ENCODE measurements at places on chromosomes 3 and 15.

GRCh38 chr15:100771746-100772145, 107.9 kb upstream of the ALDH1A3 start:
- DNase-seq: peak; percentile 59

- DNase-seq: no peak
Observed at GRCh38 chr15:50968353-50968752, 59.9 kb downstream of the AP4E1 start.

GRCh38 chr3:127088511-127089351, 104.2 kb upstream of the PRR23E start:
- no peak for DNase-seq

DNA sequence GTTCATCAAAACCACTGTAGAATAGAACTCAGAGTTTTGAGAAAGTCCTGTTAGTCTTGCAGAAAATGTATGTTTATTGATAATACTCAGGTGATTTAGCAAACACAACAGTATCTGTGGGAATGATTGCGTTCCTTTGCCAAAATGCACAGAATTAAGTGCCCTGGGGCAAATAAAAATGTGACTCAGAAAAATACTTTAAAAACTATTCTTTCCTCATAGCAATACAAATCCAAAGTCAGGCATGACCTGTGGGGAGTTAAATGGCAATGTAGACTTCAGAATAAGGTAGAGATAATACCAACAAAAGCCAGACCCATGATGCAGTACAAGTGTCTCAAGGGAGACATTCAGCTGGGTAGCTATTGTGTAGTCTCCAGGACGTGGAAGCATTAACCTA, 72.3 kb upstream of the SNTN start:
- DNase-seq: no peak

DNA sequence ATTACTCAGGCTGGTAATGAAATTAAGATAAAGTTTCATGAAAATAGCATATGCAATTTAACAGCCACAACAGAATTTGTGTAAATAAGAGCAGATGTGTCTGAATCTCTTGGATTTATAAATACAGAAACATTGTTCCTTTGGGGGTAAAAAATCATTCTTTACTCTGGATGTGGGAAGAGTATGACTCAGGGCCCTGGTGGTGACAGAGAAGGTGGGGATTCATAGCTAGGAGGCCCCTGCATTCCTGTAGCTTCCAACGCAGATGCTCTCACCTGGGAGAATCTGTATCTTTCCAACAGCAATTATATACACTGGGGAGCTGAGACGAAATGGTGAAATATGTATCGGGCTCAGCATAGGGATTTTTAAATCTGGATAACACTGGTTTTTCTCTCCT, 167.6 kb upstream of the CADPS start:
- no peak for DNase-seq

DNA sequence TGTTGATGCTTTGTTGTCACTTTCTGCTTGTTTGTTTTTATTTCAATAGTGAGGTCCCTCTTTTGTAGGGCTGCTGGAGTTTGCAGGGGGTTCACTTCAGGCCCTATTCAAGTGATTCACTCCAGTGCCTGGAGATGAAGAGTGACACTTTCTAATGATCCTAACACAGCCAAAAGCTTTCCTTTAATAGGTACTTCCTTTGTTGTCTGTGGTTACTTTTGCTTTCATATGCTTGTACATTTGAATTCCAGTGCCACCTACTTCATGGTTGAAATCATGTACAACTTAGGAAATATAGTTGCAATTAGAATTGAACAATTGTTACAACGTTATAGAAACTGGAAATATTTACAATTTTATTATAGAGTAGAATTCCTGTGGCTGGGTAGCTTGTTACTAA, 466.8 kb upstream of the EPHA3 start:
- no peak for DNase-seq

DNA sequence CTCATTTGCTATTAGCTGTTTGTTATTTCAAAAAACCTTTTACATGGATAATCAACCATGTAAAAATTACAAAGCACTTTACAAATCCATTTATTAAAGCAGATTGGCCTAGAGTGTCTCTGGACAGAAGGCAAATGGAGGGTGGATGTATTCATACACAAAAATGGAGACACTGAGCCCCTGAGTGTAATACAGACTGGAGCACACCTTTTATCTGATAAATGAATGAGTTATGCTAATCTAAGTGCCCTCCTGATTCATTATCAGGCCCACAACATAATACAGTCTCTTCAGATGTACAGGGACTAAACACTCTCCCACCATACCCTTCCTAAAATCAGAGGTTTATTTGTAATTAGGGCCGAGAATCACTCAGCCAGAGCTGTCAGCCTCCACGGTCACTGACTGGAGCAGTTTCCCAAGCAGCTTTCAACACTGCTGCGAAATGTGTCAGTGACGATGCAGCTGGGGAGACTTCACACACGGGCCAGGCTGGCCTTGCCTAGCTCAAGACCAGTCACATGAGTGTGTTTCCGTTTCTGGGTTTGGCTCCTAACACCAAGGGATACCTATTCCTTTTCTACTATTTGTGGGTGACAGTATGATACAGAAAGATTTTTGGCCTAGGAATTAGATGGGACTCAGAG, 271.8 kb downstream of the ZIC1 start:
- no peak for DNase-seq
